Activated CD8-positive, alpha-beta memory T cell treated with anti-CD3 and anti-CD28 coated beads for 4 hours (primary cell): ENCODE measurements at places on chromosomes 5 and 9.

DNA sequence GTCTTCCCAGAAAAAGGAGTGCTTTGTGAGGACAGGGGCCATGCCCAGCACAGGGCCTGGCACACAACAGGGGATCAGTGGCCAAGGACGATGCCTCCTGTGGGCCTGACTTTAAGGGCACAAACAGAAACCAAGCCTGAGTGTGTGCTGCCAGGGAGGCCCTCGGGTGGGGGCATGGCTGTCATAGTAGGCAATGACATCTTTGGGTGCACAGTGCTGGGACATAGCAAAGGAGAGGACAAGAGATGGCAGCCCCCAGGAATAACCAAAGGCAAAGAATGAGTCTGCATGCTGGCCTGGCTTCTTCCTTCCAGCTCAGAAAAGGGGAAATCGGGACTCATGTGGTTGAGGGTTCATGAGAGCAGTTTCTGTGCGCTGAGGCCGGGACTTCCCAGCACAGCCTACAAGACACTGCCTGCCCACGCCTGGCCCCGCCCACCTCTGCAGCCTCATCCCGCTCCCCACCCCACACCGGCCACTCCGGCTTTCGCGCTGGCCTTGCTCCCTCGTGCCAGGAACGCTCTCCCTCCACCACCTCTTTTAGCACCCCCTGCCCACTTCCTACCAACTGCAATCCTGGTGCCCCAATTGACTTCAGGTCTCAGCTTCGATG, 13.8 kb upstream of the LHX2 start:
- no peak for DNase-seq

GRCh38 chr5:132394667-132395259, 25.3 kb downstream of the SLC22A5 start:
- DNase-seq, result no peak

- DNase-seq, result no peak
These were observed 141.2 kb upstream of the ASTN2 start for GRCh38 chr9:117555964-117556629.

- DNase-seq, result no peak
These were observed 248.5 kb upstream of the IRX4 start for GRCh38 chr5:2131196-2131595.

DNA sequence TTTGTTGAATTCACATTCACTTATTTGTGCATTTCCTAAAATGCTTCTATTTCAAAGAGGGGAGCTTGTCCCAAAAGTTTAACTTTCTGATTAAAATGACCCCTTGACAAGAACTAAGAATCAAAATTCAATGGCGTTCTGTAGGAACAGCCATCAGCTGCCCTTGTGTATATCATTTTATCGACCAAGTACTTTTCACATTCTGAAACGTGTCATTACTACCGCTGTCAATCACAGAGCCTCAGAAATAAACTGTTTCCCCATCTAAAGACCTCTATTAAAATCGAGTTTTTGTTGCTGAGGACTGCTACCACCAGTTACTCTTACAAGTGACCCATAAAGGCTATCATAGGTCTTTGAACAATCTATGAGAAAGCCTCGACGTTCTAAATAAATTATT, 1.6 kb upstream of the FOXD1 start:
- DNase-seq, result no peak

GRCh38 chr5:128491291-128491690, 46.8 kb downstream of the FBN2 start:
- no peak for DNase-seq

GRCh38 chr5:134917070-134917815, 12.3 kb downstream of the PCBD2 start:
- DNase-seq, result no peak

GRCh38 chr9:108835831-108836230, 20.0 kb downstream of the ACTL7B start:
- DNase-seq, result no peak

DNA sequence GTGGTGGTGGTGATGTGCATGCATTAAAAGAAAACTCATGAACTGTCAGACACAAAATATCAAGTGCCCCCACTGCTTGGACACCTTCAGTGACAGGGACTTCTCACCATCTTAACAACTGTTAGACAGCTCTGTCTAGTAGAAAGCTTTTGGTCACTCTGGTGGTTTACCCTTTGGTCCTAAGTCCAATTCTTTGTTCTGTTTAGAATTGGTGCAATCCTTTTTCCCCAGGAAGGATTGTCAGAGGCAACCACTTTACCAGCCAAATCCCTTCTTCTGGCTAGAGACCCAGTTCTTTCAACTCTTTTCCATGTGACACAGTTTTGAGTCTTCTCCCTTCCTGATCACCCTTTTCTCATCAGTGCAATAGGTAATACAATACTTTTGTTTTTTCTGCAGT, 140.2 kb downstream of the SEC61B start:
- no peak for DNase-seq

GRCh38 chr5:113382731-113383130, 52.1 kb downstream of the TSSK1B start:
- no peak for DNase-seq

DNA sequence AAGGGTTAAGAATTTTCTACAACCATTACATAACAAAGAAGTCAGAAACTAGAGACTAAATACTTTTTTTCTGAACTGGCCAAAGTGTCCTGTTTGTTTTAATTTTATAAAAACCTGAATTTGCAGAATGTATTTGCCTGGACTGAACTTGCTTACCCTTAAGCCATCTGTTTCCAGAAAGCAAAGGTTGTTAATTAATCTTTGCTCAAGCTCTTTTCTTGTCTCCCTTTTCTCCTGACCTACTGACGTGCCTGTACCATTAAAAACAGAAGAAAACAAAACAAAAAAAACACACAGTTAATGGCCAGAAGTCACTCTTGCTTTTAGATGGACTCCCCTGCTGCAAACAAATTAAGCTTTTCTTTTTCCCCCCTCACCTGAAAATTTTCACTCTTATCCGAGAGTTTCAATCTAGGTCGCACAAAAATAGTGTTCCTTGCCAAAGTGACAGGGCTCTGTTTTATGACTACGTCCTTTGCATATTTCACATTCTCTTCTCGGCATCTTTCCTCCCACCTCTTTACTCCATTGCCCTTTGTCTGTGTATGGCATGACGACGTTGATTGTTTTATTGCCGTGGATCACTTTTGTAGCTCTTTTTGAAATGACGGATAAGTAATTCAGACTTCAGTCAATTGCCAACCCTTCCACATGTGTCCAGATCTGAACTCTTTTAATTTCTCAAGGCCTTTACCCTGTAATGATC, 333.8 kb upstream of the GRIN3A start:
- no peak for DNase-seq

GRCh38 chr5:114362977-114363761, 1.3 kb downstream of the KCNN2 start:
- no peak for DNase-seq

DNA sequence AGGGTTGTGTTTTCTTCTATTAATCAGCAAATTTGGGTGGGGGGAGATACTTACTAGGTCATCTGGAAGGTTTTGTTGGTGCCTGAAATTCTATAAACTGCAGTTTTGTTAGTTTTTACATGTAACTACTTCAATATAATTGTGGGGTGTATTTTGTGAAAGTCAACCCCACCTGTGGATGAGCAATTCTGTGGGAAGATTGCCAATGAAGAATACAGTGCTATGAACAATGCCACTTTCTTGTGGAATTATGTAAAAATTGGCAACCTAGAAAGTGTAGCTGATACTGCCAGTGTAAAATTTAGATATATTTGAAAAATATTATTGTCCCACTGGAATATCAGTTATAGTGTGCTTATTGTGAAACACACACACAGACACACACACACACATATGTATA, 80.7 kb downstream of the VCAN start:
- no peak for DNase-seq

- DNase-seq, result no peak
These were observed 161.3 kb upstream of the IRX2 start for GRCh38 chr5:2912741-2913140.

DNA sequence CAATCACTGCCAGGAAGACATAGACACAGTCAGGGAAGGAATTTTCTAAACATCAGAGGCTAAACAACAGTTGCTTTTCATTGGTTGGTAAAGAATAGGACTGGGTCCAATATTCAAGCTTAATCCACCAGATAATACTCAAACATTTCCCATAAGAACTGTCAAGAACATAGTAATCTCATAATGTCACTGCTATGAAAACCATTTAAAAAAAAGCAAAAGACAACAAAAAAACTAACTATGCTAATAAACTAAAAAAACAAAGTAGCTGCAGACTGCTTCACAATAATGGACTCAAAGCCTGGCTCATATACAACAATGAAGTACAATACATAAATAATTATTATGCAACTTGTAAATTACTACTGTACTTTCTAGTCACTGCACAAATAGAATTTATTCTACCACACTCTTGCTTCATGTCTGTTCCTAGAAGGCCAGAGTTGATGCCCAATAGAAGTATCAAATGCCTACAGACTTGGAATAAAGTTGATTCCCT, 148.7 kb downstream of the MLLT3 start:
- DNase-seq, result no peak

DNA sequence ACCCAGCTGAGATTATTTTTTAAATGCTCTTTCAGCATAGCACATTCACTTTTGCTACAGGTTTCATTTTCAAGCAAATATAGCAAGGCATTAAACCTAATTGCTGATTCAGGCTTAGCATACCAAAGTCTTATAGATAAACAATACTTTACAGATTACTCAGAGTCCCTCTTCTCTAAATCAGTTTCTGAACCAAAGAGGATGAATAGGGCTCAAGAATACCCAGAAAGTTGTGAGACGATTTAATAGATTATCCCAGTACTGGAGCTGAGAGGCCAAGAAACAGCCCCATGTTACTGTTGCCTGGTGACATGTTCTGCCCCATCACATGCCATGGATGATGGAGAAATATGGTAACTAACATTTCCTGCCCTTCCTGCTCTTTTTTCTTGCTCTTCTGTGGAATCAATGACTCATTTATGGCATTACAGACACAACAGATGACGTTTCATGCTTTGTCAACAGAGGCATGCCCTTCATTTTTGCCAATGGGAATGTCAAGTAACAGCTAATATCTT, 18.1 kb upstream of the SSBP2 start:
- DNase-seq, result no peak

DNA sequence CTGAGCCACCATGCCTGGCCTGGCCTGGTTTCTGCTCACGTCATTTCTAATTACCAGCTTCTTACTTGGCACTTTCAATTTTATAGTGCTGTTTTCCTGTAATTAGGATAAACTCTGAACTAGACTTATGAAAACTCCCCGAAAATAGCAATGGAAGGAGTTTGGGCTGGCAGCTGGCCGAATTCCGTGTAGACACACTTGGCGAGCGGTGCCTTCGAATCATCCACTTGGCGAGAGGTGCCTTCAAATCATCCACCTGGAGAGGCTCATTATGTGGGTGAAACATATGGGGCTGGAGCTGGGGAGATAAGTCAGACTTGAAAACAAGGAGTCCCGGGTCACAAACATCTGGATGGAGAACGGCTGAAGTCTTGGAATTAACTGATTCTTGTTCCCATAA, 203.7 kb downstream of the ROR2 start:
- DNase-seq, result no peak

DNA sequence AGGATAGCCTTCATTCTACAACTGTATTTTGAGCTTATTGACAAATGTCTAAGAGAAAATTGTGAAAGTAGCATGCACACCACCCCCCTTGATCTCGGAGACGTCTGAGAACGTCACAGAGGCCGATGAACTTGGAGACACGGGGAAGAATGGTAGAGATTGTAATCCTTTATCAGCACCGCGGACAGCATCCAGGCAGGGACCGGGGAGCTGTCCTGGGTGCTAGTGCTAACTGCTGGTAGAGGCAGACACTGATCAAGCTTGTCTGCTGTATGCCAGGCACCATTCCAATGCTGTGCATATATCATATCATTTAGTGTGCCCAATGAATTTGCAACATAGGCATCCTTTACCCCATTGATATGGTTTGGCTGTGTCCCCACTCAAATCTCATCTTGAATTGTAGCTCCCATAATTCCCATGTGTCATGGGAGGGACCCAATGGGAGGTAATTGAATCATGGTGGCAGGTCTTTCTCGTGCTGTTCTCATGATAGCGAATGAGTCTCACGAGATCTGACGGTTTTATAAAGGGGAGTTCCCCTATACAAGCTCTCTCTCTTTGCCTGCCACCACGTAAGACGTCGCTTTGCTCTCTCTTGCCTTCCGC, 98.8 kb downstream of the LHX2 start:
- no peak for DNase-seq

DNA sequence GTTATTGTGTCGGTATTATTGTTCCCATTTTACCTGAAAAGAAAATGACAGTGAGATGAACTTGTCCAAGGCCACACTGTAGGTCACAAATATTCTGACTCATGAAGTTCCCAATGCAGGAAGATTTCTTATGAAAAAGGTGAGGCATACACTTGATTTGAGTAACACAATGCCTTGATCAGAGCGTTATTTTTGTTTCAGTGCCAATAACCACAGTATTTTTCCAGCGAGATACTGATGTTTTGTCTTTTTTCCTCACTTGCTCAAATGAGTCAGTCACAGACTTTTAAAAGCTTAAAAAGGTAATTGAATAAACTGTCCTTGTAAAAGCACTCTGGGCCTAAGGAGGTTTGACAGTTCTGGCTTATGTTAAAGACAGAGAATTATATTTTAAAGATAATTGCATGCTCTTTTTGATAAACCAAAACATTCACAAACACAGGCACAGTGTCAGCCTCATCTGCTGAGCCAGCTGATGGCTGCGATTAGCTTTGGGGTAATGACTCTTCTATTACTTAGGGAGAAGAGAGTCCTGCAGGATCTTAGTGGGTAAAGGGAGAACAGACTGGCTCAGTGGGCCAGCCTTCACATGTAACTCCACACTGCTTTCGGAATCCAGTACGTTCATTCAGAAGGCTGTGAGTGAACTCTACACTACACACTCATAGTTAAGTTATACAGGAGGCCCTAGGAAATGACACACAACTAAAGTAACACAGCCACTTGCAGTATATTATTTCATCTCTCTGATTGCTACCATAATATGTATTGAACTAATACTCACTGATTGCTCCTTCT, 165.5 kb upstream of the CD180 start:
- DNase-seq, result no peak

GRCh38 chr5:123350742-123351141, 72.5 kb downstream of the CEP120 start:
- no peak for DNase-seq

GRCh38 chr9:111233963-111234362, 96.1 kb downstream of the OR2K2 start:
- no peak for DNase-seq

- no peak for DNase-seq
These were observed at the start of gene GOLGA2 for GRCh38 chr9:128275198-128276007. TSS of gene GOLGA2 (minus strand) at chr9:128276007. CDS start at chr9:128275976, 31 bp downstream.

GRCh38 chr9:130891688-130892476, 4.7 kb downstream of the QRFP start:
- no peak for DNase-seq

- no peak for DNase-seq
These were observed at the start of gene CTNND2 for GRCh38 chr5:11904265-11904906. TSS of gene CTNND2 (minus strand) at chr5:11904446. CDS start at chr5:11903853, 593 bp downstream.

- no peak for DNase-seq
These were observed 393.4 kb downstream of the ZNF608 start for GRCh38 chr5:124353016-124353415.

- no peak for DNase-seq
These were observed 37.6 kb downstream of the ROPN1L start for GRCh38 chr5:10479154-10479721.

- no peak for DNase-seq
These were observed 107.0 kb upstream of the NUDT12 start for GRCh38 chr5:103669615-103670014.

GRCh38 chr9:129068990-129069861, 11.7 kb upstream of the DOLPP1 start:
- peak; percentile 40 for DNase-seq
